ENCODE measurements at places on chromosomes 5 and 9. TPM values are rescaled to one million over a fixed set of nuclear protein-coding genes. Genes with fewer than 3 reads are reported as not detected.

- H3K4me3 ChIP-seq, result peak overlapping the region; percentile 88
- H3K27ac ChIP-seq, result peak overlapping the region; percentile 87
- peaks cover 10% of the 10 kb centered on the region for H3K36me3 ChIP-seq
Measured at GRCh38 chr5:443239-444151, 519 bp downstream of the EXOC3 start.

DNA sequence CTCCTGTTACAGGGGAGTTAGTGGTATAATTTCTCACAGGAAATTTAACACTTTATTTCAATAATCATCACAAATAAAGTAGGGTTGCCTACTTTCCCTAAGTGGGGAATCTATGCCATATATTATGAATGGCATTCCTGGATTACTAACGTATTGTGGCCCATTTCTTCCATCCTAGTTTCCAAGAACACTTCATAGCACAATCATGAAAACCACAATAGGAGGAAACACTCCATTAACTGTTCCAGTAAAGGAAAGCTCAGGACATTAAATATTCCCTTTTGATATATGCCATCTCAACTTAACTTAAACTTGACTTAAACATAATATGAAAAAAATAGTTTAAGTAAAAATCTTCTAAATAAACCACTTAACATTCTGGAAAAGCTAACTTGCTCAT, 2.1 kb downstream of the CPLANE1 start:
- H3K4me3 ChIP-seq, result no peak overlapping the region
- H3K27ac ChIP-seq, result no peak overlapping the region
- H3K36me3 ChIP-seq, result peaks cover 5% of the 10 kb centered on the region
- no peaks in the 10 kb centered on the region for H3K27me3 ChIP-seq
- no peak for DNase-seq

GRCh38 chr5:60447488-60447920, 252.5 kb downstream of the DEPDC1B start:
- no peak for DNase-seq
- no peaks in the 10 kb centered on the region for H3K27me3 ChIP-seq
- no peak overlapping the region for H3K4me3 ChIP-seq
- no peak overlapping the region for H3K27ac ChIP-seq
- H3K36me3 ChIP-seq, result no peaks in the 10 kb centered on the region

DNA sequence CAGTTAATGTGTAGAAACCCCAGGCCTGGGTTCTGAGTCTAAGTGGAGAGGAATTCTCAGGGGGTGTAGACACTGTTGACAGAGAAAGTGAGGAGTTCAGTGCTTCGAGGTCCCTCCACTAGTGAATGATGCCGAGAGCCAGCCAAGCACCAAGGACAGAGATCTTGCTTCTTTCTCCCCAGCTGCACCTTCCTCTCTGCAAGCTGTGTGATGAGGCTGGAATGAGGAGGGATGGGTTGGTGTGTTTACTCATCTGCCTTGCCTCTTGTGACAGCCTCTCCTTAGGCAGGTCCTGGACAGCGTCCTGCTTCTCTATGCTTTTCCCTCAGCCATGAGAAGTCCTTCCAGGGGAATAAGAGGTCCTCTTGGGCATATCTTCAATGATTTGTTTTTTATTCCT, 35.3 kb downstream of the HNRNPH1 start:
- H3K4me1 ChIP-seq, result no peaks in the 10 kb centered on the region
- no peak overlapping the region for H3K27ac ChIP-seq
- no peak for DNase-seq
- no peak overlapping the region for H3K4me3 ChIP-seq
- H3K36me3 ChIP-seq, result peaks cover 7% of the 10 kb centered on the region

- DNase-seq, result no peak
- no peak overlapping the region for H3K27ac ChIP-seq
- H3K27me3 ChIP-seq, result no peaks in the 10 kb centered on the region
- no peak overlapping the region for H3K4me3 ChIP-seq
- H3K36me3 ChIP-seq, result no peaks in the 10 kb centered on the region
- no peaks in the 10 kb centered on the region for H3K4me1 ChIP-seq
Measured at GRCh38 chr5:148972974-148973374, 89.9 kb downstream of the SH3TC2 start.

DNA sequence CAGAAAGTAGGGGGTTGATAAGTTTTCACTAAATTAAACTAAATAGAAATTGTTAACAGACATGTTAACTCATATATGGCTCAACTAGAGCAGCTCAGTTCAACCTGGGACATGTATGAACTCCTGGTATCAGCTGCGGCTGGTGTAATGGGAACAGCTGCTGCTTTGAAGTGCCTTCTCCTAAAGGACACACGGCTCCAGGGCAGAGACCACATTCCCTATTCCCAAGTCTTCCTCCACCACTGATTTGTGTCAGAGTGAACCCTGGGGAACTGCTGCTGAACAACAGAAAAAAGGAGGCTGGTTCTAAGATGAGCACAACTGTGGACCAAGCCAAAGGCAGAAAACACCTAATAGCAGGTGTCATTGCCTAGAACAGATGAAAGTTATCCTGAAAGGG, 71.1 kb downstream of the MAPKAP1 start:
- H3K27me3 ChIP-seq, result no peaks in the 10 kb centered on the region
- no peaks in the 10 kb centered on the region for H3K36me3 ChIP-seq
- DNase-seq, result no peak
- H3K4me3 ChIP-seq, result no peak overlapping the region

SERF1A gene
- 14.2 TPM for total RNA-seq

NR2F1 gene
- total RNA-seq, result not detected

TGFBI gene
- total RNA-seq, result 18.1 TPM

MAP3K1 gene
- 85.4 TPM for total RNA-seq

All from naive thymus-derived CD4-positive, alpha-beta T cell (primary cell).